ENCODE measurements at places on chromosomes 7 and 10.

DNA sequence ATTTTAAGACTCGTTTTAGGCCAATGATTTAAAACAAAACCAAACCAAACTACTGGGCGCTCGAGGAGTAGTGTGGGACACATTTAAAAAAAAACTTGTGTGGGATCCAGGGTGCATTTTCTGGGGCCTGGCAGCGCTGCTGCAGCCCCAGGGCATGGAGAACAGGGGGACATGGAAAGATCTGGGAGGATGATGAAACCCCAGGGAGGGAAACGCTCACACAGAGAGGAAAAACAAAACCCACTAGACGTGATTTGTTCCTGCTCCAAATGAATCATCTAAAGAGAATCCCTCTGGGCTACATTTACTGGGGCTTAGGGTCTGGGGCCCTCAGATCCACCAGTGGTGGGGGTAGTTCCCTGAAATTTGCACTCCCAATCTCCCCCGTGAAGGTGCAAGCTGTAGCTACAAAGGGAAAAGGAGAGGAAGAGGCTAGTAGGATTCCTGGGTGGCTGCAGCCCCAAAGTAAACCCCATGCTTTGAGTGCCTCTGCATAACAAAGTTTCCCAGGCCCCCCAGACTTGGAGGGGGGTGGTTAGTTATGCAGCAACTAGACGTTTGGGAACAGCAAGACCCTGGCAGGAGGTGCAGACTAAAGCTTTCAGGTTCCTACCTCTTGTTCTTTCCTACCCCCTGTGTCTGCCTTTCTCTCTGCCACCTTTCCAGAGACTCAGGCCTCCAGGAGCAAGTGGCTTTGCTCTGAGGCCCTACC, 14.5 kb upstream of the HOXA13 start:
- DNase-seq: no peak

DNA sequence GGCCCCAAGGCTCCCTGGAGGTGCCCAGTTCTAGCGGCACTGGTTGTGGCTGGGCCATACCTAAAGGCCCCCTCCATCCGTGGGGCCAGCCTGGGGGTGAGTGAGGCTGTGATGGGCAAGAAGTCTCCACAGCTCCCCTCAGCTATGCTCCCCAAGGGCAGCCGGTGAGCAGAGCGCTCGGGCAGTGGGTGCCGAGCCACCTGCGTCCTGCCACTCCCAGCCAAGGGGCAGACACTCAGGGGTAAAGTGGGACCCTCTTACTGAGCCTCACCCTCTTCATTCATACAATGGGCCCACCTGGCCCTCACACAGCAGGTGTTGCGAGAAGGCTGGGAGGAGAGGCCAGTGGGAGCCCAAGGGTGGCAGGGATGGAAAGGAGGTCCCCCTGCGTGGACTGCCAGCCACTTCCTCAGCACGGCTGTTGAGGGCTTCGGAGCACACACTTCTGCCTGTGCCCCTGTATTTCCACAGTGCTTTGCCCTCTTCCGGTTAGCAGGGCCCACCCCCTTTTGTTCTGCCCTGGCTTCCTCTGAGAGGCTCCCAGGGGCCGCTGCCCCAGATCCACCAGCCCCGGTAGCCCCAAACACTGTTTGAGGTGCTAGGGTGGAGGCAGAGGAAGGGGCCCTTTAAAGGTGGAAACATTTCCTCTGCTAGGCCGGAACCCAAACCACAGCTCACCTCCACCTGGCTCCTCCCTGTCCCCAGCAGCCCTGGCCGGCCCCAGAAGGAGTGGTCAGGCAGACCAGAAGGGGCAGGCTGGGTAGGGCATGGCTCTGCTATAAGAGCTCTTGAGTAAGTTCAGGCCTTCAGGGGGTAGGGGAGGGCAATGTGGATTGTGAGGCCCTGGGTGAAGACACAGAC, 16.4 kb upstream of the C10orf105 start:
- DNase-seq: no peak

- DNase-seq: no peak
These were observed 582.4 kb downstream of the SUGCT start for GRCh38 chr7:40717242-40717641.

GRCh38 chr7:27697861-27698430, 35.3 kb upstream of the HIBADH start:
- DNase-seq: no peak

GRCh38 chr10:47450442-47450841, 33.5 kb downstream of the ANXA8 start:
- no peak for DNase-seq

DNA sequence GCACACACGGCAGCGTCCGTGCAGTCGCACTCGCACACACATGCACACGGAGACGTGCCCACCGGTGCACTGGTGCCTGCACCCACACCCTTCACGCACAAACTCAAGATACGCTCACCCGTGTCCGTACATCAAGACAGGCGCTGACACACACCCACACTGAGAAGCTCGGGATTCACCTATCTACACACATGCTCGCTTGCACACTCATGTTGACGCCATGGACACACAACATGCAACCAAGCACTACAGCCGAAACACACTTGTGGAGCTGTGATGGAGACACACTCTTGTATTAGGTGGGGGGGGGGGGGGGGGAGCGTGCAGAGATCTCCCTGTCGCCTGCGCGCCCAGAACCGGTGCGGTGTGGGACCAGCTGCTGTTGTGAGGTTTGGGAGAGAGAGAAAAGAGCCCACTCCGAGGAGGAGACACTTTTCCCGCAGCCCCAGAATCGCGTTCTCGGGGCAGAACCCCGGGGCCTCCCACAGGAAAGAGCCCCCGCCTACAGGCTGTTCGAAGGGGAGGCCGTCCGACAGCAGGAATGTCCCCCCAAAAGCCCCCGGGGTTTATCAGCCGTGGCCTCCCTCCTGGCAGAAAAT, 605 bp upstream of the NFKB2 start:
- peak; percentile 53 for DNase-seq

DNA sequence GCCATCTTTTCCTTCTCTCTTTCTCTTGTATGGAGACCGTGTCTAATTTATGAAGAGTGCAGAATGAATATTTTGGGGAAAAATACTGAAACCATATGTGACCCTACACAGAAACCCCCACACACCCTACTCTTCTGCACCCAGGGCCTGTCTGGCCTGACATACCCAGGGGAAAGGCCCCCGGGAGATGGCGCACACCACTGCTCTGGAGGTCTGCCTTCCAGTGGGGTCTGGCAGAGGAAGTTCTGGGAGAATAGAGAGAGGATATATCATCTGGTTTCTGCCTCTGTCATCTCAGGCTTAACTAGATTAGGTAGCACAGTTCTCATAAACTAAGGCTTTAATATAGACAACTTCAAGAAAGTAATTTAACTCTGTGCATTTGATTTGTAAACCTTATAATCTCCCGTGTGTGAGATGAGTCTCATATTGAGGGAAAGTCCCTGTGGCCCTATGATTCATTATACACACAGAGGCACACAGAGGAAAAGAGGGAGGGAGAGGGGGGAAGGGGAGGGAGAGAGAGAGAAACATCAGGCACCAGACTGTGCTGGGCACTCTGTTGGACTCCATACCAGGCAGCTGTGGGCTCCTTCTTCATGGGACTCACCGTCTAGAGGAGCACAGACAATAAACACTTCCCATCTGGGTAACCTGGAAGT, 123.3 kb downstream of the AOAH start:
- DNase-seq: no peak

- DNase-seq: peak; percentile 2
These were observed 8.2 kb downstream of the MTG1 start for GRCh38 chr10:133401981-133402725.
